ENCODE measurements at places on chromosomes 1 and 21.

DNA sequence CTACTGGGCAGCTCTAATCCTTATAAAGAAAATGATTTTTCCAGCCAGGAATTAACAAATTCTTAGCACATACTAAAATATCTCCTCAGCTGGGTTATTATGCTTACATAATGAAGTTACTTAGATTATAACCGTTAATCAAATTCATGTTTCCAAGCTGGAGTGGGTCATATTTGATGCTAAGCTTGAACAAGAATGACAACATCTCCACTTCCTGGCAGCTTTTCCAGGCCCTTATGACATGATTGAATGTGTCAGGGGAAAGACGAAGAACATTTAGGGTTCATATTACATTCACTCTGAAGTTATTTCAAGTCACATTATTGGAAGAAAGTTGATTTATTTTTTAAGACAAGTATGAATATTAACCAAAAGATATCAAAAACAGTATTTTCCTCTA is 333.7 kb downstream of the PCP4 start:
- DNase-seq = no peak

- no peak for DNase-seq
These were observed 26.9 kb upstream of the DPT start for GRCh38 chr1:168755800-168756418.

DNA sequence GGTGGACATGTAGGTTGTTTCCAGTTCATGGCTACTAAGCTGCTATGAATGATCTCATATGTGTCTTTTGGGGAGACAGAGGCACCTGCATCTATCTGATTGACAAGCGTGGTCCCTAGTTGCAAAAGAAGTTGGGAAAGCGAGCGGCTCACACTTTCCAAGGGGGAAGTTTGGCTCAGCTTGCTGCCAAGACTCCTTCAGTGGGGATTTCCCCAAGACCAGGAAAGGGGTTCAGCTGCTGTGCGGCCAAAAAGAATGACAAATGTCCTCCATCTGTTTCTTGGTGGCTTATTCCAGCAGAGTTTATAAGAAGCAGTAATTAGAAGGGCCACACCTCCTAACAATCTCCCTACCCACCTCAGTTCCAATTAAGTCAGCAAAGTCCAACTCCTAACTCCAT is 128.5 kb upstream of the GALNT2 start:
- no peak for DNase-seq

DNA sequence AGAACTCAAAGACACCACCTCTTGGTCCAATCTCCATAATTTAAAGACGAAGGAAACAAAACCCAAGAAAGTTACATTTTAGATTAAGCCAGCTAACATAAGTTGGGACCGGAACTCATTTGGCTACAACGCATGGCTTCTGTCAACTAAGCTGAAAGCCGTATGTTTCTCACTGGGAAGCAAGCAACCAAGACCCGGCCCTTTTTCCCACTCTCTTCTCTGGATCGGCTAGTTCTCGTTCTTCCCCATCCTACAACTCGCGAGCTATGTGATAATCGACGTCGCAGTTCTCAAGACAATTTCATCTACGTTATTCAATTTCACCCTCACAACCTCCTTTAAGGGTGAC is 601 bp downstream of the CCT8 start:
- no peak for DNase-seq

- no peak for DNase-seq
These were observed 113.5 kb downstream of the RPS6KC1 start for GRCh38 chr1:213164561-213164960.

- DNase-seq = no peak
These were observed 41.8 kb downstream of the S100B start for GRCh38 chr21:46562964-46563607.

DNA sequence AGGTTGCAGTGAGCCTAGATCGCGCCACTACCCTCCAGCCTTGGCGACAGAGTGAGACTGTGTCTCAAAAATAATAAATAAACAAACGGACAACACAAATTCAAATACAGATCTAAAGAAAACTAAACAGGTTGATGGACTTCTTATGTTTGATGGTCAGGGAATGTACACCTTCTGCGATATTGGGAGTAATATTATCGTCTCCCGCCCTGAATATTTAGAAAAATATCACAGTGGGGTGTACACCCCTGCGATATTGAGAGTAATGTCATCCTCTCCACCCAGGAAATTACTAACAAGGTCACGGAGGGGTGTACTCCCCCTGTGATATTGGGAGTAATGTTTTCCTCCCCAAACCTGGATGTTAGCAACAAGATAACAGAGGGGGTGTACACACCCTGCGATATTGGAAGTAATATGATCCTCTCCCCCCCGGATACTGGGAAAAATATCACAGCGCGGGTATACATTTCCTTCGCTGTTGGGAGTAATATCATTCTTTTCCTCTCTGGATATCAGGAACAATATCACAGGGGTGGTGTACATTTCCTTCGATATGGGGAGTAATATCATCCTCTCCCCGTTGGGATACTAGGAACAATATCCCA is 1.4 kb upstream of the CFAP298 start:
- no peak for DNase-seq
